ENCODE measurements at places on chromosomes 3 and 15.

DNA sequence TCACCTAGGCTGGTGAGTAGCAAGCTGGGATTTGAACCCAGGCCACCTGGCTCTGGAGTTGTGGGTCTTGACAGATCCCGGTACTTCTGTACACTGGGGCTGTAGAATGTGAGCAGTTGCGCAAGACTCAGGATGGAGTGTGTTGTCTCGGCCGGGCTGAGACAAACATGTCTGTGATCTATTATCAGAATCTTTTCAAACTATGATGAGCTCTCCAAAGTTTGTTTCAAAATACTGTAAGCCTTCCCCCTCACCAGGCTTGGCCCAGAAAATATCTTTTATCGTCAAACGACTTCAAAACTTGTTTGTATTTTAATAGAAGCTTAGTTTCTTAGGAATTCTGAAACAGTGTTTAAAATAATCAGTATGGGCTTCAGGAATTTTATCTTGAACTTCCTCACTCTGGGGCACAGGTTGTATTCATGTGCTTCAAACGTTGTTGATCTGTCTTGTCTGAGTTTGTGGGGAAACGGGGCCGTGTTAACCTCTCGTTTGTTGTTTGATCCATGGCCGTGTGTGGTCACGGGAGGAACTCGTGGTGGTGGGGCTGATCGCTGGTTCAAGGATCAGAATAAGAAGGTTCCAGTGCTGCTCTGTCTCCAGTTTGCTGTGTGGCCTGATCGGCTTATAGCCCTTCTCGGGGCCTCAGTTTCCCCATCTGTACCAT is 40.3 kb upstream of the TFRC start:
- no peak for DNase-seq

GRCh38 chr15:87619161-87619960 is 637.2 kb downstream of the NTRK3 start:
- peak; percentile 53 for DNase-seq

DNA sequence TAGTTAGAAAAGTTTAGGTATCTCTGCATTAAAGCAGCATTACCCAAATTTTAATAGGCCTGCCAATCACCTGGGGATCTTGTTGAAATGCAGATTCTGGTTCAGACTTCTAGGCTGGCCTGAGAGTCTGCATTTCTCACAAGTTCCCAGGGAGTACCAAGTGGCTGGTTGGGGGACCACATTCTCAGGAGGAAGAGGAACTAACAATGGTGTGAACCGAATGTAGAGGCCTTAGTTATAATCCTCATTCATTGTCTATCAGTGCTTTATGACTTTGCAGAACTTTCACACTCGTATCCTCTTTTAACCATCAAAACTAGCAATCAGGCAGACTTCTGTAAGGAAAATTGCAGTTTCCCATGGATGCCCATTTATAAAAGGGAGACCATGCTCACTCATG is 38.2 kb upstream of the UBE2E1 start:
- DNase-seq = no peak

DNA sequence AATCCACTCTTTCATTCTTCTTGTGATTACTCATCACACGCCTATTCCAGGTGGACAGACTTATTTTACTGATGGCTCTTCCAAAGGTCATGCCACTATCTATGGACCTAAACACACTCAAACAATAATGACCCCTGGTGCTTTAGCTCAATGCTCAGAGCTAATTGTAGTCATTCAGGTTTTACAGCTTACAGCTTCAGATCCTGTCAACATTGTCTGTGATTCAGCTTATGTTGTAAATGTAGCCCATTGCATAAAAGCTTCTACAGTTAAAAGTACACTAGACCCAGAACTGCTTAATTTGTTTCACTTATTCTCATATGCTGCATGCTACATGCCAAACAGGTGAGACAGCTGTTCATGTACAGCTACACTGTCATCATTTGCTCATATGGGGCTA is 49.2 kb downstream of the LSM3 start:
- no peak for DNase-seq

DNA sequence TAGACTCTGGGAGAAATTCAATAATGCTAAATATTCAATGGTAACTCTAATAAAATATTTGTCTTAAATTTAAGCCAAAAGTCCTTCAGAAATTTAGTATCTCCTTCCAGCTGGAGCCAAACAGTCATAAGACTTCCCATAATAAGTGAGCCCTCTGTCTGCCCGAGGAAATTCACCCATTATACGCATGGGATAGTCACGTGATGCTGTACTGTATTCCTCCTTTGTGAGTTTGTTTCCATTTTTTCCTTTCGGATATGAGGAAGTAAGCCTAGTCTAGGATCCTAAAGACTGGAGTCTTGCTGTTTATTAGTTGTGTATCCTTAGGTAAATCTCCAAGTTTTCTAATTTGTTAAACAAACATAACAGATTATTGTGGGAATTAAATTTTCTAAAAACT is 110.4 kb upstream of the PLAAT1 start:
- no peak for DNase-seq

DNA sequence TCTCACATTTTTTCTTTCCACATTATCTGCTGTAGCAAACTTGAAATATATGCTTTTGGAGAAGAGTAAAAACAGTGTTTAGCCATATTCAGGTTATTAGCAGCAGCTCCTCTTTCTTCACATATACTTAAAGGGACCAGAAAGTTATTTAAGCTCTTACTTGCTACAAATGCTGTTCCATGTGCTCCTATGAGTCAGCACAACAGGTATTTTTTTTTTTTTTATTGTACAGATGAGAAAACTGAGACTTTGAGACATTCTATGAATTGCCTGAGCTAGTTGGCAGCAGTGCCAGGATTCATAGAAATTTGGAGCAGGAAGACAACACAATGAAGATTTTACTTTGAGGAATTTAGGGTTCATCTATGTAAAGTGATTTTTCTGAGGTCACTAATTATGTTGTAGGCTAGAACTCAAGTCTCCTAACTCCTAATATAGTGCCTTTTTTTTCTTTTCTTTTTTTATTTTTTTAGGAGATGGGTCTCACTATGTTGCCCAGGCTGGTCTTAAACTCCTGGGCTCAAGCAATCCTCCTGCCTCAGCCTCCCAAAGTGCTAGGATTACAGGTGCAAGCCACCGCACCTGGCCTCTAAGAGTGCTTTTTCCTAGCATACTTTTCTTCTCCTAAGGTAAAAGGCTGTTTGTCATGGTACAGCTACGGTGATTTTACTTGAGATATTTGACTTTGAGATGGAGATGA is 23.6 kb downstream of the SETD5 start:
- DNase-seq = peak; percentile 34

DNA sequence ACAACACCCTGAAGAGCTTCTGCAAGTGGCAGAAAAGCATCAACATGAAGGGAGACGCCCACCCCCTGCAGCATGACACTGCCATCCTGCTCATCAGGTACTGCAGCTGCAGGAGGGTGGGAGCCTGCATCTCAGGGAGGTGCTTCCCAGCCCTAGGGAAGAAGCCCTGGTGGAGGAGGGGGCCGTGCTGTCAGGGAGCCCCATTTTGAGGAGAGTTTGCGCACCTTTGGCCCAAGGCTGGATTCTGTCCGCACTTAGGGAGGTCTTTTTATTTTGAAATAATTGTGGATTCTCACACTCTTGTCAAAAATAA is 42.1 kb downstream of the SAXO2 start:
- DNase-seq = no peak

GRCh38 chr3:179955809-179956208 is 80.9 kb downstream of the PEX5L start:
- no peak for DNase-seq

- peak; percentile 72 for DNase-seq
Measured at GRCh38 chr15:70488002-70488605, 275.3 kb downstream of the UACA start.

DNA sequence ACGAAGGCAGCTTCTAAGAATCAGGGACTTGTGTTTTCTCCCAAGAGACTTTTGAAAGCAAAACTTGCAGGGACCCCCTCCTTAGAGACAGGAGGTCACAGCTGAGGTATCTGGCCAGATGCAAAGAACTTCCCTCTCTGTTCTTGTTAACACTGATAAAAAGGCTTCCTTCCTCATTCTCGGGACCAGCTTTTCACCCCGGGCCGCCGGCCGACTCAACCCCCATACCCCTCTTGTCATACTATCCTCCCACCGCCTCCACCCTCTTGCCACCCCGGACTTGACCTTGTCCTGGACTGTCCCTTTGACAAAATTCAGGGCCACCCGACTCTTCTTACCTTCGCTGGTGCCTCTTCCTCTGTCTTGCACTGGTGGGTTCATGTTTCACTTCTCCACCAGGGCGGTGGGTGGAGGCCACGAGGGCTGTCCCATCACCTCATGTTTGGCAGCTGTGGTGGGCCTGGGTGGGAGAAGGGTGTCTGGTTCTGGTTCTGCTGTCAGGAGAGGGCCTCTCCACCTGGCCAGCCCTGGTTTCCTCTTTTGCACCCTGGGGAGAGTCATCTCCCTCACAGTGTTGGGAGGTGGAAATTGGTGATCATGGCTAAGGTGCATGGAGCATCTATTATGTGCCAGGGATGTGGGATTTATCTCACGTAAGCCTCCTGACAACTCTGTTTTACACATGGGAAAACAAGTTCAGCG is 32.5 kb downstream of the BHLHE40 start:
- DNase-seq = no peak

- DNase-seq = no peak
Measured at GRCh38 chr3:115280506-115280905, 133.4 kb upstream of the ZBTB20 start.

- DNase-seq = no peak
Measured at GRCh38 chr15:27545494-27546255, 553.4 kb downstream of the OCA2 start.

- no peak for DNase-seq
Measured at GRCh38 chr15:73969151-73969759, 22.8 kb downstream of the STOML1 start.

All from fibroblast of skin of scalp (primary cell).